ENCODE measurements at places on chromosomes 3 and 15. TPM values are rescaled to one million over a fixed set of nuclear protein-coding genes. Genes with fewer than 3 reads are reported as not detected.

DNA sequence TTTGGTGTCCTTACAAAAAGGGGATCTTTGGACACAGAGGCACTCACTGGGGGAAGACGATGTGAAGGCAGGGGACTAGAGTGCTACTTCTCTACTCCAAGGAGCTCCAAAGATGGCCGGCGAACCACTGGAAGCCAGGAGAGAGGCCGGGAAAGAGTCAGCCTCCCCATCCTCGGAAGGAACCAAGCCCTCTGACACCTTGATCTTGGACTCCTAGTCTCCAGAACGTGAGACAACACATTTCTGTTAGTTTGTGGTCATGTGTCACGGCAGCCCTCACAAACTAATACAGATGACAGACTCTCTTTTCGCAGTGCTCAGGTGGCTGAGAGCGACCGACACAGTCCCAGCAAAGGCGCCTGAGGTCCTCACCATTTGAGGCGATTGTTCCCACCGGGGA is 24.4 kb upstream of the ATP2B2 start:
- no peak for DNase-seq

DNA sequence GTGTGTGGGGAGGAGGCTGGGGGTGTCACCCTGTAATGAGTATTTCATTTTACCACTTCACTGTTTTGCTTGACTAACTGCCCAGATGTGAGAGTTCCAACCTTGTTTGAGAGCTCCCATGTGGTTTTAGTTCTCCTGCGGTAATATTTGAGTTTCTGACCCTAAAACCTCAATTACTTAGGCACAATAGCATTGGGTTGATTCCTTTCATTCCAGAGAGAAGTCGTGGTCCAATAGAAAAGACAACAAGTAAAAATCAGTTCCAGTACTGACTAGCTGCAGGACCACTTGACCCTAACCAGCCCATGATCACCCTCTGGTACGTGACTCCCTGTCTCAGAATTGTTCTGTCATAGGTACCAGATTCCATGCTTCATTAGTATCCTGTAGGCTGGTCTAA is 630.4 kb downstream of the CADM2 start:
- no peak for DNase-seq

DNA sequence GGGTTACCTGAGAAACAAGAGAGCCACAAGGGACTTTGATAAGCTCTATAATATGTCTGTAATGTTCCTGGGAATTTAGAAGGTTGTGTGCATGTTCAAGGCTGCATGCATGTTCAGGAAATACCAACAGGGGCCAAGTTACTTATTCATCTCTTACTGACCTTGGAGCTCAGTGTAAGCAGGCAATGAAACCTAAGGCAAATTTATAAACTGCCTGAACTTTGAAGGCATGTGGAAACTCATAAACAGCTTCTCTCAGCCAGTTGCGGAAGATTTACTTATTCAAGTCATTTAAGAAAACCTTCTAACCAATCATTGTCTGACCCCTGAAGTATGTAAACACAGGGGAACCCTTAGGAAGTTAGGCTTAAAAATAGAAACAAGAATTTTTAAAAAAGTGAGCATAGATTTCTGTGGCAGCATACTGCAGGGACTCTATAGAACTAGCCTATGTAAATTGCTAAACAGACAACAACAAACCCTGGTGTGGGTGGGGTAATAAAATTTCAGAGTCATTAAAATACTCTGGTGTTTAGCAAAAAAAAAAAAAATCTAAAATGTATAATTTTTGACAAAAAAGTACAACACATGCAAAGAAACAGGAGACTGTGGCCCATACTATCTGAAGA is 57.2 kb downstream of the SLC15A2 start:
- no peak for DNase-seq

- DNase-seq, result no peak
These were observed 2.3 kb downstream of the SELENOS start for GRCh38 chr15:101275018-101275417.

DNA sequence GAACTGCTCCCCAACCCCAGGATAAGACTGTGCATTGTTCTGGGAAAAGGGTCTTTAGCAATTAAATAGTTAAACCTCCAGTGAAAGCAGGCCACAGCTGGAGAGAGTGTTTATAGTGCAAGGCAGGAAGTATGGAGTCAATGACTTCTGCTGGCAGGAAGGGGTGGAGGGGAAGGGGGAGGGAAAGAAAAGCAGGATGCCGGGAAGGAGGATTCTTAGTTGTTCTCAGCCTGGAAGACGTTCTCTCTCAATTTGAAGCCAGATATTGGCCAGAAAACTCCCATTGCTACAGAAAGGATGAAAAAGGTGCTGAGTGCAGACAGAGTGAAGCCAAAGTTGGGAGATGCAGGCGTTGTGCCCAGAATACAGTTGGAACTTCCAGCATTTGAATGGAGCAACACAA is 35.7 kb upstream of the ACTL6A start:
- DNase-seq, result no peak

DNA sequence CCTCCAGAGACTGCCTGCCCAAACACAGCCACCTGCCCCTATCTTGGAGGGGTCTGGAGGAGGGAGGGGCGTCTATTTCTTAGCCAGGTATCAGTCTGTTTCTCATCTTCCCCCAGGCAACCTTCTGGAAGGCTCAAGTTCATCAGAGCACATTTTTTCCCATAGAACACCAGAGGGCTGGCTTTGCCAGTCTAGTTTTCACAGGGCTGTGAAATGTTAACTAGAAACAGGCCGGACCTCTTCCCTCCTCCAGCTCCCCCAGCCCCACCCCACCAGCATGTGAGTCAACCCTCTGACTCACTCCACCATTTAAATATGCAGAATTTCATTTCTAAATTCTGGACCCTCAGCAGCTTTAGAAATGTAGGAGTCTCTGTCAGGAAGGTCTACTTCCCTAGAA is 66.9 kb downstream of the SLCO2A1 start:
- peak; percentile 25 for DNase-seq

The ARIH2 gene
- total RNA-seq, result 95.1 TPM

The ISG20 gene
- total RNA-seq, result 70.5 TPM

The PBRM1 gene
- 60.0 TPM for total RNA-seq

The CDHR4 gene
- total RNA-seq, result not detected
